ENCODE measurements at places on chromosomes 4 and X. TPM values are rescaled to one million over a fixed set of nuclear protein-coding genes. Genes with fewer than 3 reads are reported as not detected.

Gene HHIP
- total RNA-seq = 2.5 TPM

Gene ADH1A
- not detected for total RNA-seq

Gene UPF3B
- total RNA-seq = 10.0 TPM

Gene TCEAL6
- total RNA-seq = 5.9 TPM

Gene POU3F4
- 18.8 TPM for total RNA-seq

Gene GYG2
- 5.6 TPM for total RNA-seq

Gene CFAP99
- not detected for total RNA-seq

Gene MAGIX
- 2.8 TPM for total RNA-seq

Gene KDR
- 10.6 TPM for total RNA-seq

Gene IL2
- total RNA-seq = not detected
